ENCODE measurements at places on chromosomes 12 and 14.

- DNase-seq: no peak
Observed at GRCh38 chr14:58947156-58947555, 241.3 kb upstream of the DAAM1 start.

DNA sequence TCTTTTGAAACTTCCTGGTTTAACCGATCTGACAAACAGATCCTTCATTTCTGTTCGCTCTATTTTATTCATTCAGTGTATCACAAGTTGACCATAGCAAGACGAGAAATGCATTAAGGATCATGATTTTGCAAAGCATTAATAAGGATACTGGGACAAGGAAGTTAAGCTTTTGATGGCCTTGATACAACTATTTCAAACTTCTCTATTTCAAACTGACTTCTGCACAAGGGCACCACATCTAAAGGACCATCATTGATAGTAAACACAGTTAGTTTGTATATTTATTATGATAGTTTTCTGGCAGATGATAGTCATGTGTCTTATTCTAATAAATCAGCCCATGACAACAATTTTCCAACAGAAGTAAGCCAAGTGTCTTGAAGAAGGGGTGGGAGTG lies 25.8 kb upstream of the PLXNC1 start:
- no peak for DNase-seq

GRCh38 chr12:93706387-93706786 lies 29.2 kb downstream of the CRADD start:
- DNase-seq: no peak

- DNase-seq: no peak
Observed at GRCh38 chr14:103537175-103537990, 8.4 kb downstream of the TRMT61A start.

DNA sequence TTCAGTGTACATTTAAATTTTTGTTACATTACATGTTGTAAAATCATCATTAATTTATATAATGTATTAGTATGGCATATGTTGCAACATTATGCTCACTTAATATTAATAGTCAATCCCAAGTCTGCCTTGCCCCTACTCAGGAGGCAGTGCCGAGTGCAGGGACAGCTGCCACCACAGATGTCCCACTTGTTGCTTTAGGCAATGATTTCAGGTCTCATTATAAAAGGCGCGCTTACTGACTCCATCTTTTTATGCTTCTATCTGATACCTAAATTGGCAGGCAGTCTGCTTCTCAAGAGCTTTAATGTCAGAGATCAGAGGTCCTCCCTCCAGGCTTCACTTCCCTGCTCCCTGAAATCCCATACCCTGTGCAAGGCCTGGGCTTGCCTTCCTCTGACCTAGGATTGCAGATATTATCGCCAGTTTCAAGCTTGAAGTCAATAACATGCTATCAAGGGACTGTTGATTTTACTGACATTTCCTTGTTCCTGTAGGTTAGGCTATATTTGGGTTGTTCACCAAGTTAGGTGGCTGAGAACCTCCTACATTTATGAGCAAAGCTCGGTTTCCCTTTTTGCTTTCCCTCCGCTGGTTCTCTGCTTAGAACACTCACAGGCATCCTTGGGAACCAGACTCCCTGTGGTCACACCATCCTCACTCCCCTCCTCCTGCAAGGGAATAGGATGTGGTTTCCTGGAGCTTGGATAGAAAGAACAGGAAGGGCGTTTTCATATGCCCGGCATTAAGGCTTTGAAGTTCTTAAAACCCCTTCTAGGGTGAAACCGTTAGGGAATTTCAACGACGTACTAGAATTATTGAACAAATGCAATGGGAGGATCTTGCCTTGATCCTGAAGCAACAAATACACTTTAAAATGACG lies 208.4 kb upstream of the FKBP4 start:
- DNase-seq: no peak

- DNase-seq: no peak
Observed at GRCh38 chr12:40819436-40820108, 127.3 kb downstream of the CNTN1 start.

GRCh38 chr12:45577844-45578399 lies 151.6 kb upstream of the ARID2 start:
- DNase-seq: no peak

GRCh38 chr14:58428118-58428683 lies 682 bp downstream of the KIAA0586 start:
- DNase-seq: no peak

DNA sequence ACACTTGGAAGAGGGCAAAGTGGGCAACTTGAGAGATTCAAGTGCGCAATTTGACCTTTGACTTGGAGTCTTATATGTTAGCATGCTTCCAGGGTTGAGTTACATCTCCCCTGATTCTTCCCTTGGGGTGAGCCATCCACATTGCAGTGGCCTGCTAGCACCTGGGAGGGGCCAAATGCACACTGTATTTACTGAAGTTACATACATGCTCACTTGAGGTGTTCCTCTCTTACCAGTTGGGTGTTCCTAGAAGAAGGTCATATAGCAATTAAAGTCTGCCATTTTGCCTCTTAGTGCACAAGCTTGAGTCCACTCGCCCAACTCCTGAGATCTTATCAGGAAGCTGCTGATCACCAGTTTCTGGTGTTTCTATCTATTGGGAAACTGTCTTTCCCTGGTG lies 13.7 kb upstream of the SPTLC2 start:
- no peak for DNase-seq

DNA sequence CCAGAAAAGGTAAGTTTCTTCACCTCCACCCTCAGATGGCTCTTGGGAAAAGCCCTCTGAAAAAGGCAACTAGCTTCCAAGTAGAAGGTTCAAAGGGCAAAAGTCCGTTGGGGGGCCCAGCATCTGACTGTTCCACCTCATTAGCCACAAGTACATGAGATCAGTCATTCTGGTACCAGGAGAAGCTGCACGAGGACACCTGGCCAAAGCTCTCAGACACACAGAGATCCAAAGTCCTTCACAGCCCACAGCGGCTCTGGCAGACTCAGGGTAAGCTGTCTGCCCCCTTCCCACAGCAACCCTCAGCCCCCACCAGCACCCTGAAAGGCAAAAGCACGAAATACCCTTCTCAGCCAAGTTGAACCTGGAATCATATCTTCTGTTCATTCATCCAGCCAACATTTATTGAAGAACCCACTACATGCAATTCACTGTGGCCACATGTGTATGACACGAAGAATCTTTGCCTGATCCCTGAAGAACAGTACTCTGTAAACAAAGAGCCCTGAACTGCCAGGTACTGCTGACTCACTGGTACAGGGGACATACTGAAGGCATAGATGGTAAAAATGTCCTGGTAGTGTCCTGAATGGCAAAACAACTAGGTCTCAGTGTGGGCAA lies 19.0 kb downstream of the SLC7A7 start:
- DNase-seq: no peak

DNA sequence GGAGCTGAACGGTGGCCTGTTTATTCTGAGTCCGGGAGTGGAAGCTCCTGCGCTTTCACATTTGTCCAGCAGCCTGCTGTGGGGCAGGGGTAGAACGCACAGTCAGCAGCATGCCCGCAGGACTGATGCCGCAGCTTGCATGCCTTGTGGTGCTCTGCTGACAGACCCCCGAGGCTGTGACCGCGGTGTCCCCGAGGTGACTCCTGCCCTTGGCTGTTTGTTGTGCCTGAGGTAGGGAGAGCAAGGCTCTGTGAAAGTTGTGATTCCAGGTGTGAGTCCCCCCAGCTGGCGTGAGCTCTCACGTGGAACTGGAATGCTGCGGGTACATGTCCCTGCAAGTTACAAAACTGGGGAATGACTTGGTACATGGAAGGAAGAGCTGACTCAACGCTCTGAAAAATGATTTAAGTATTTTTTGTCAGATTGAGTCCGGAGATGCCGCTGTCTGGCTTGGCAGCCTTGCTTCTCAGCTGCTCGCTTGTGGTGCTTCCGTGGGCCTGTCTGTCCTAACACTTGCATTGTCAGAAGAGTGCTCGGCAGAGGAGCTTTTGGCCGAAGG lies 18.1 kb downstream of the MLXIP start:
- no peak for DNase-seq

DNA sequence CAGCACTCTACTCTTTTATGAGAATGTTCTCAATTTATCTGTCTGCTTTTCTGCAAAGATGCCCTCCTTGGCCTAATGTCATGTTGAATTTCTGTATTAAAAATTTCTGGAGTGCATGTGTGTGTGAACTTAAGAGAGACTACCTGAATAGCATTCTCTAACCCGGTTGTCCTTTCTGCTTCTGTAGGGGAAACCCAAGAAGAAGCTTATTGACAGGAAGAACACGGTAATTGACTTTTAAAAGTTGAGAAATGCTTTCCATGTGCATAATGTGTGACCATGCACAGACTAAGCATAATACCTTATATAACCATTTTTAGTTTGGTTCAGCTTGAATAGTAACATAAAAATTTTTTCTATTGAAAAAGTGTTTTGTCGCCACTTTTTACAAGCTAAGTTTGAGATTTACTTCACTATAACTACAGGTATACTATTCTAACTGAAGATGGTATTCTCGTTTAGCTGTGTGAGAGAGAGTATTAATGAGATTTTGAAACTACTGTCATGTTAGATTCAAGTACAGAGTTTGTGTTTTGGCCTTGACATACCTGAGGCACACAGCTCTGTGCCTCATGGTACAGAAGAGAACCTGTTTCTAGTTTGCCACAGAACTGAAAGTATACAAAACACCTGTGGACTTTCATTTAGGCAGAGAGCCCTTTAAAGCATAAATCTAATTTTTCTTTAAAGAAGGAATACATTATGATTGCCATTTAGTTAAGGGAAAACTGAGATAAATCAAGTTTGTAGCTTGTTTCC lies 96.8 kb downstream of the TTLL5 start:
- no peak for DNase-seq

DNA sequence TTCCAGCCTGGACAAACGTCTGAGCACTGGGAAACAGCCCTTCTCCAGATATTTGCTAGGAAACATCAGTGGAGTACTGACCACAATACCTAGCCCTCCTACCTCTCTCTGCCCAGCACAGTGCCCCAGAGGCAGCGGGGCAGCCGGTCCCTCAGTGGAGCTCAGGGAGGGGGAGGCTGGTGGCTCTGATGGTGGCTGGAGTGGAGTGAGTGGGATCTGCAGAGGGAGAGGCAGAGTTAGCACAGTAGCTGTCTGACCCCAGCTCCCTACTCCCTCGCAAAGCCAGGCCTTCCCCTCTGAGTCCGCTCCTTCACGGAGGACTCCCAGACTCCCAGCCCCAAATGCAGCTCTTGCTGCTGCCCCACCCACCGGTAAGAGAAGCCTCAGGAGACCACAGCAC lies 30.0 kb downstream of the NCKAP5L start:
- DNase-seq: no peak

- no peak for DNase-seq
Observed at GRCh38 chr14:65251213-65251612, 148.9 kb upstream of the MAX start.

DNA sequence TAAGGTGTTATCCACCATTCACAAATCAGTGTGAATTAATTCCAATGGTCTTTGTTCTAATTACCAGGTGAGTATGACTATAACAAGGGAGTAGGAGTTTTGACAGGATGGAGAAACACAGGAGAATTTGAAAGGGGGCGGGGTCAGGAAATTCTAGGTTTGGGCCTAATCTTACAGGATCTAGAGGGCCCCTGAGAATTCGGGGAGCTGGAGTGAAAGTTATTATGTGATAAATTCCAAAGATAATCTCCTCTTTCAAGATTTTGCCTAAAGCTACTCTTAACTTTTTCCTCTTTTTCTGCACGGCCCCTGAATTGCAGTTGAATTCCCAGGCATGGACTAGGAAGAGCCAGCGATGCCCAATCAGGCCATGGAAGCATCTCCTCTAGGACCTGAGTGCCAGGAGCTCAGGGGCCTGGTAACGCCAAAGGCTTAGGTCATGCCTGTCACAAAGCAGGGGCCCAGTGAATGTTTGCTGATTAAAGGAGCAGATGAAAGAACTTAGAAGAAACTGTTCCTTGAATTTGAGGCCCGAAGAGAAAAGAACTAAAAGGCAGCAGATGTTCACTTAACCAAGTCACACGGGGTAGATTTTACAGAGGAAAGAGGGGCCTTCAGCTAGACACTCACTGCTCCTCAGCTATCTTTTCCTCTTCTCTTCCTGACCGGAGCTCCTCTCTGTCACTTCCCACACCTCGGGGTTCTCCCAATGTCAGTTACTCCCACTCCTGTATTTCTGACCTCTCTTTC lies 195.5 kb downstream of the PPM1H start:
- DNase-seq: no peak

GRCh38 chr12:83343767-83344166 lies 657.1 kb downstream of the TMTC2 start:
- DNase-seq: no peak

GRCh38 chr12:19624491-19624890 lies 185.2 kb downstream of the AEBP2 start:
- DNase-seq: no peak

- no peak for DNase-seq
Observed at GRCh38 chr12:105205322-105206048, 30.5 kb downstream of the APPL2 start.

DNA sequence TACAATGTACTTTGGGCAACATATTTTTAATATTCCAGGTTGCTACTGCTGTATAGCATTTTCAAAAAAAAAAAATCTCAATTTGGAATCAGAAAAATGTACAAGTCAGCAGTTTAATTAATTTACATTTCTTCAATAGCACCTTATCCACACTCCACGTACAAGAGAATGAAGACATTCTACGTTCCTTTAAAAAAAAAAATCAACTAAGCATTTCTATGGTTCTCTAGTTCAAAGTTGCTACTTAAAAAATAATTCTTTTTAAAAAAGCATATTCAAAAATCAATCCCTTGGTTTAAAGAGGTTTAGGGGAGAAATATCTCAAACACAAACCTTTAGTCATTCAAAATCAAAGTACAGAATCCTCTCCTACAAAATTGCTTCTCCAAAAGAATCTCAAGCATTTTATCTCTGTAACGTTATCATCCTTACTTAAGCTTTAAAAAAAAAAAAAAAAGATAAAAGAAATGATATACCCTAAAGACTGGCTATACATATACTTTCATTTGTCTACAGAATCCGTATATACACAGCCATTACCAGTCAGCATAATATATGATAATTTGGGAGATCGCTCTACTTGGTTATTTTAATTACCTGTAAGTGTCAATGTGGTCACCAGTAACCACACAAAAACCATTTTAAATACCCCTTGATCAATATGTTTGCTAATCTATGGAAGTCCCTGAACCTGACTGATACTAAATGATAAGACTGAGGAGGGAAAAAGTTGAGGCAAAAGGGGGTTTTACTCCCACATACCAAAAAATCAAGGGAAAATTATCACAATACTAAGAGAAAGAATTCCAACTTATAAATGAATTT lies 2.7 kb downstream of the MED13L start:
- no peak for DNase-seq

DNA sequence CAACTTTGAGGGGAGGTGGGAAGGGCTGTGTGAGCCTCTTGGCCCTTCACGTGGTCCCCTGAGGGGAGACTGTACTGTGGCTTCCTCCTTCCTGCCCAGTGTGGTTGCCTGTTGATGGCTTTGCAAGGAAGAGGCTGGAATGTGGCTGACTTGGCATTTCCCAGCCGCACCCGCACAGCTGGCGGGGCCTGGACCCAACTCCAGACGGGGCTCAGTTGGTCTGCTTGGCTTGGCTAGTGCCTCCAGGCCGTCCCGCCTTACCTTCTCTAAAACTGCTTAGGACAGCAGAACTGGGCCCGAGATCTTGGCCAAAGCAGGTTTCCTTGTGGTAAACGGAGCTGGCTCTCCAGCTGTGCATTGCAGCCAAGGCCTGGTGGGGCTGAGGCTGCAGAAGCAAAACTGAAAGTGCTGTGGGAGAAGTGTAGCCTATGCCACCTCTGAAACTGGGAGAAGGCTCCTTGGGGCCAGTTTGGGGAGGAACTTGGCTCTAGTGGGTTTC lies 139.5 kb downstream of the SMOC1 start:
- no peak for DNase-seq

- DNase-seq: no peak
Observed at GRCh38 chr14:70919774-70920173, 12.5 kb downstream of the PCNX1 start.

- DNase-seq: no peak
Observed at GRCh38 chr12:51480978-51481377, 56.3 kb downstream of the SLC4A8 start.

All from stimulated activated CD4-positive, alpha-beta T cell treated with anti-CD3 and anti-CD28 coated beads, Interleukin-1b, Interleukin-23, amount 100 ng/mL, for 1 hour (primary cell).